Fibroblast of the aortic adventitia (primary cell): ENCODE measurements at places on chromosomes 1 and 21. TPM values are rescaled to one million over a fixed set of nuclear protein-coding genes. Genes with fewer than 3 reads are reported as not detected.

- DNase-seq, result peak; percentile 71
Measured at GRCh38 chr1:43704838-43705237, 2.5 kb upstream of the ST3GAL3 start.

PLA2G5 gene
- 0.36 and 1.1 TPM in 2 replicates for total RNA-seq

METTL25B gene
- total RNA-seq, result 4.1 and 10.9 TPM in 2 replicates

CHD1L gene
- 16.9 and 47.2 TPM in 2 replicates for total RNA-seq
